ENCODE measurements at places on chromosomes 2 and 18.

DNA sequence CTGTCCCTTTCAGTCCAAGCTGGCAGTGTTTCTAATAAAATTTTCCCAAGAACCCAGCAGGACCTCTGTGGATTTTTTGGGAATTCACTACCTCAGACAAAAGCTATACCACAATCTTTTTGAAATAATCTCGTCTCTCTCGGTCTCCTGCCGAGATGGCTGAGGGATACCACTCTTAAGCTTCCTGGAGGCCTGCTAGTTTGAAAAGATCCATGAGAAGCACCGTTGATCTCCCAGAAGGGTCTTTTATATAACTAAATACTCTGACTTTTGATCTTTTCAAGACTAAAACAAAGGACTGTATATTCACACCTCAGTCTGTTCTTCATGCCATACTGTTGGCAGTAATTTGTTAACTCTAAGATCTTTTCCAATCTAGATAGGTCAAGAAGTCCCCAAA is 141.7 kb downstream of the UPP2 start:
- no peak for DNase-seq

GRCh38 chr2:128789776-128790455 is 471.2 kb upstream of the HS6ST1 start:
- DNase-seq = peak; percentile 2

DNA sequence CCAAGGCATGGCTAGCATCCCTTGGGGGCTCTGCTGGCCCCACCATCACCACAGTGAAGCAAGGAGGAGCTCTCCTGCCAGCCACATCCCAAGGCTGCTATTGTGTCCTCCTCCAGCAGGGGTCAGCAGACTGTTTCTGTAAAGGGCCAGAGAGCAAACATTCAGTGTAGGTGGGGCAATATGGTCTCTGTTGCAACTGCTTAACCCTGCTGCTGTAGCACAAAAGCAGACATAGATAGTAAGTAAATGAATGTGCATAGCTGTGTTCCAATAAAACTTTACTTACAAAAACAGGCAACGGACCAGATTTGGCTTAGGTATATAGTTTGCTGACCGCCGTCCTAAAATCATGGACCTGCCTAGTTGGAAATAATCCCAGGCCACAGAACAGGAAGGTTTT is 36.4 kb upstream of the ZBTB7C start:
- peak; percentile 87 for DNase-seq

GRCh38 chr18:72652990-72653593 is 109.0 kb upstream of the CBLN2 start:
- peak; percentile 64 for DNase-seq

DNA sequence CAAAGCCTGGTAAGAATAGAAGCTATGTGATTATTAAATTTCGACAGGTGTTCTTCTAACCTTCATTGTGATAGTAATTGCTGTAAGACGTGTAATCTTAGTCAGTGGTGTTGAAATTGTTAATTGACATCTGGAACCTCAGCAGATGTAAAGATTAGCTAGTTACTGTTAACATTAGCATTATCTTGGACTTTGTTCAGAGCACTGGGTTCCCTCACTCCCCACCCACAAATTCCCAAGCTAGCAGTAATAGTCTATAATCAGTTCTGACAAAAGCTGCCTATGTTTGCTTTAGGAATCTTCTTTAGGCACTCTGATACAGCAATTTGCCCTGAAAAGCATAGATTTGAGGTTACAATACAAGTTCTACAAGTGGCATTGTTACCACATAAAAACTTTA is 233.7 kb downstream of the EN1 start:
- DNase-seq = no peak

GRCh38 chr2:203759690-203760365 is 53.4 kb downstream of the CD28 start:
- DNase-seq = no peak

- DNase-seq = no peak
Measured at GRCh38 chr2:53708988-53709387, 58.6 kb upstream of the CHAC2 start.

- no peak for DNase-seq
Measured at GRCh38 chr2:81670885-81671284, 1366.3 kb upstream of the LRRTM1 start.

GRCh38 chr2:151269798-151270568 is 8.3 kb upstream of the RBM43 start:
- no peak for DNase-seq

- peak; percentile 12 for DNase-seq
Measured at GRCh38 chr2:128416806-128417205, 98.1 kb upstream of the HS6ST1 start.

DNA sequence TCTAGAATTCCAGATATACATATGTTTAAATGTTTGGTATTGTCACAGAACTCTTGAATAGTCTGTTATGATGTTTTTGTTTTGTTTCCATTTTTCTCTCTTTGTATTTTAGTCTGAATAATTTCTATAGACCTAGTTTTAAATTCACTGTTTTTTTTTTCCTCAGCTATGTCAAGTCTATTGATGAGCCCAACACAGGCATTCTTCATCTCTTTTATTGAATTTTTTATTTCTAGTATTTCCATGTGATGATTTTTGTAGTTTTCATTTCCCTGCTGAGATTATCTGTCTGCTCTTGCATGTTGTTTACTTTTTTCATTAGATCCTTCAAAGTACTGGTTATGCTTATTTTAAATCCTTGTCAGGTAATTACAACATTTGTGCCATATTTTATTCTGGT is 254.7 kb downstream of the C1D start:
- no peak for DNase-seq

DNA sequence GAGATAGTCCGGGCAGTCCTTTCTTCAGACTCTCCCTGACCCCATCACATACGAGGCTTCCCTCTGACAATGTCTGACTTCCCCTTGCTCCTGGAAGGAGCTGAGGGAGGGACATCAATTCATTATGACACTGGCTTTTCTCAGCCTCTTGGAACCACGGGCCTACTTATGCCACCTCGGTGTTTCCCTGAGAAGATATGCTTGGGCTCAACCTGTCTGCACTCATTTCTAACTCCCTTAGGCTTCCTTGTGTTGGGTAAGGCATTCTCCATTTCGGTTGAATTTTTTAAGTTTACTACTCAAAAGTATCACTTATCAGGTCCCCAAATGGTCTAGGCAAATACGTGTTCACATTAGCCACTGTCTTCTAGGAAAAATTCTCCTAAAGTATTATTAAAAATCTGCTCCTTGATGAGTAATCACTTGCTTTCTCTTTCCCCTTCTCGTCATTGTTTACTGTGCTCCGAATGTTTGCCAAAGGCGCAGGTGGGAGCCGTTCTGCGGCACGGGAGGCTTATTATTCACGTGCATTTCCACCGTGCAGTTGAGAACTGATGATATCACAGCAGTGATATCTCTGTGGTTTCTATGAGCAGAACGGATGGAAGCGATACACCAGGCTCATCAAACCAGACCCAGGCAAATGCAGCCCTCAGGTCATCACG is 33.1 kb downstream of the ARL4C start:
- DNase-seq = no peak

DNA sequence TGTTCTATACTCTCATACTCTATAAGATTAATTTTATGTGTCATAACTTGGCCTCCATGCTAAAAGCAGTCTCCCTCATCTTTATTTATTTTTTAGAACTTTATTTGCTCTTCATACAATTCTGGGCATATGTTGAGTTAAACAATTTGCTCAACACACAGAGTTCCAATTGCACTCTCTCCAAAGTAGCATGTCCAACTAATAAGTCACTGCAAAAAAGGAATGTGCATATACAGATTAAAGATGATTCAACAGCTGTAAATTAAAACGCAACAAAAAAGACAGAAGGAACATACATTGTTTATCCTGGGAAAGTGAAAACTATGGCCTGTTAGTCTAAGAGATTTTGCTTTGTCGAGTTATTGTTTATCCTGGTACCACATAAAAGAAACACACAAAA is 277.7 kb upstream of the ACVR2A start:
- DNase-seq = no peak

GRCh38 chr2:204436230-204436629 is 109.0 kb upstream of the PARD3B start:
- no peak for DNase-seq

- DNase-seq = no peak
Measured at GRCh38 chr2:122029945-122030344, 274.5 kb downstream of the TSN start.

DNA sequence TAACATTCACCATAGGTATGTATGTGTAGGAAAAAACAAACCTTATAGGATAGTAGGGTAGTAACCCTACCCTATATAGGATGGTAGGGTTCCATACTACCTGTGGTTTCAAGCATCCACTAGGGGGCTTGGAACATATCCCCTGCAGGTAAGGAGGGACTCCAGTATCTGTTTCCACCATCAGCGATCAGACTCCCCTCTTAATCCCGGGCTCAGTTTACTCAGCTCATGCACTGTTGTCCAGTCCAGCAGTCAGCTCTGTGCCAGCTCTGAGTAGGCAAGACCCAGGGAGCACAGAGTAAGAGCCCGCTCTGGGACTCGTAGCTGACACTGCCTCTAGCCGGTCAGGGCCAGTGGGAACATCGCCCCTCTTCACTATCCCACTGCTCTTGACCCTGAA is 61.7 kb downstream of the MEX3C start:
- no peak for DNase-seq

DNA sequence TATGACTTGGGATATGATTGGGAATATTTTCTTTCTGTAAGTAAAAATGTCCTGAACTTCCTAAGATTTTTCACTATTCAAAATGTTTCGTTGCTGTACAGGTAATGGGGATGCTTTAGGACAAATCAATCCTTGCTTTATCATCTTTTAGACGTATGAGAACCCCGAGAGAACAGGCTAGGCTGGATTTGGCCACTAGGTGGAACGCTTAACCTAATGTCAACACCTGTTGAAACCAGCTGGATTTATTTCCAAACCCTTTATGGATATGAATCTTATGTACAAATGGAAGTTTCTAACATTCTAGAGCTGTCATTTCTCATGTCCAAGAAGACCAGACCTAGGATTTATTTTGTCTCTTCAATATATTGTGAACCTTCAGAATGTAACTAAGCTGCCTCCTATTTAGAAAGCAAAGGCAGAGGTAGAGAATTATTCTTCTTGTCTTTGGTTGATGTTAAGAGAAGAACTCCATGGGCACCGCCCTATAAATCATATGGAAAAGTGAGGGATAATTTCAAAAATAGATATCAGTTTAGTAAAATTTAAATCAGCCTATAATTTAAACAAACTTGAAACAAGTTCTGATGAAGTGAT is 96.7 kb downstream of the PMAIP1 start:
- DNase-seq = peak; percentile 35

- no peak for DNase-seq
Measured at GRCh38 chr2:10810202-10811161, 2.1 kb downstream of the PDIA6 start.

DNA sequence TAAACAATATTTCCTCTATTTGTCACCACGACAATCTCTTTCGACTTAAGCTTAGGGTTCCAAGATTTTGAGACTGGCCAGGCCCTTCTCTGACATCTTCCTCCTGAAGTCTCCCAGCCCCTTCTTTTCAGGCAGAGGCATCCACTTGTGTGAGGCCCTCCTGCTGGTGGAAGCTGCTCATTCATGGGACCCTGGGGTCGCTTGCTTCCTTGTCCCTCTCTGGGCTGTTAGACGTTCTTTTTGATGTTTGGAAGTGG is 188.2 kb upstream of the APCDD1 start:
- no peak for DNase-seq

GRCh38 chr2:74261204-74261864 is 62.9 kb downstream of the MTHFD2 start:
- peak; percentile 34 for DNase-seq

GRCh38 chr2:54492335-54492734 is 36.2 kb downstream of the SPTBN1 start:
- DNase-seq = no peak

DNA sequence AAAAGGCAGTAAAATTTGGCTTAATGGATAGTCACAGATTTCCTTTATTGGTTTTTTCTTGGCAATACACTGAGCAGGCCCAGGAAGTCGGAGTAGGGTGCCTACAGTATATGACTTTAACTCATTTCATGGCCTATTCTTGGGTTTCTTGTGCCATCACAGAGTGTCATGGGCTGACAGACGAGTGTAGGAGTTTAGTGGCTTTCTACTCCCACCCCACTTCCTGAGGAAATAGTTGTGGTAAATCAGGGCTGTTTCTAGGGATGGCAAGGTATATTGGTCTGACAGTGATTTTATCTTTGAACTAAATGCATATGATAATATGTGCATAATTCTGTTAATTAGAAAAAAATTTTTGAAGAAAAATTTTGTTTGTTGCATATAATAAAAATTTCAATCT is 100.1 kb downstream of the PLCL1 start:
- no peak for DNase-seq

DNA sequence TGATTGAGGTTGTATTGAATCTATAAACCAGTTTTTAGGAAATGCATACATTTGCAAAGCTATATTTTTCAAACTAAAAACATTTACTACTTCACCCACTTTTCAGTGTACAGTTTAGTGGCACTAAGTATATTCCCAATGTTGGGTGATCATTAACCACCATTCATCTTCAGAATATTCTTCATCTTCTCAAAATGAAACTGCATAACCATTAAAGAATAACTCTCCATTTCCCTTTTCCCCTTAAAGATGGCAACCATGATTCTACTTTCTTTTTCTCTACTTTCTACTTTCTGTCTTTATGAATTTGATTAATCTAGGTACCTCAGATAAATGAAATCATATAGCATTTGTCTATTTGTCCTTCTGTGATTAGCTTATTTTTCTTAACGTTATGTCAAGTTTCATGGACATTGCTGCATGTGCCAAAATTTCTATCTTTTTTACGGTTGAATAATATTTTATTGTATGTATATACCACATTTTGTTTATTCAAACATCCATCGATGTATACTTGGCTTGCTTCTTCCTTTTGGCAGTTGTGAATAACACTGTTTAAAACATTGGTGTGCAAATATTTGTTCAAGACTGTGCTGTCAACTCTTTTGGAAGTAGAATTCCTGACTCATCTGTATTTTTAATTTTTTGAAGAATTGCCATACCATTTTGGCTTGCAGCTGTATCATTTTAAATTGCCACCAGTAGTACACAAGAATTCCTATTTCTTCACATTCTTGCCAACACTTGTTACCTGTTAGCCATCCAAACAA is 104.9 kb downstream of the RPRM start:
- DNase-seq = no peak

- DNase-seq = peak; percentile 21
Measured at GRCh38 chr2:239751679-239752355, 273.3 kb downstream of the NDUFA10 start.

DNA sequence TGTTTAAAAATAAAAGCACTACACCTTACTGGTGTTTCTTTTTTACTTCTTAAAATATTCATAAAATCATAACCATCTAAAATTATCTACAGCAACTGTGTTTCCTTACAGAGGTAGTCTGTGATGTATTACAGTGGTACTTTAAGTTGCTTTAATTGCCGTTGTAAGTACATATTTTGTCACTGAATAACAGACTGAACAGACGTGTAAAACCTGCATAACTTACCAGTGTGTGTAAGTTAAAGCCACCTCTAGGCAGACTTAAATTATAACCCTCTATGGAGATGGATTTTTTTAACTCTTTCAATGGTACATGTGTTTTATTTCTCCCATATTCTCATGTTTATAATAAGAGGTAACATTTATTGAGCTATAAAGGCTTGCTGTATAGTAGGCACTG is 166.8 kb downstream of the NR4A2 start:
- DNase-seq = no peak

Data from colonic mucosa (tissue), 4 donors.